ENCODE measurements at places on chromosomes 16 and 17.
A peak's percentile ranks its signal among the peaks of the same experiment; 100 is the strongest.

GRCh38 chr16:20851601-20852000, 45.3 kb downstream of the REXO5 start:
- DNase-seq: peak; percentile 71

- no peak for DNase-seq
Measured at GRCh38 chr17:58092101-58092796, 9.0 kb downstream of the DYNLL2 start.

- no peak for DNase-seq
Measured at GRCh38 chr17:76870377-76870714, 2.1 kb downstream of the MGAT5B start.

- no peak for DNase-seq
Measured at GRCh38 chr16:11792410-11793241, 4.4 kb downstream of the ZC3H7A start.

- DNase-seq: no peak
Measured at GRCh38 chr16:85917959-85918358, 19.0 kb downstream of the IRF8 start.

GRCh38 chr17:77153999-77154586, 13.3 kb downstream of the SEC14L1 start:
- DNase-seq: no peak

- DNase-seq: no peak
Measured at GRCh38 chr17:17758941-17759563, 77.7 kb downstream of the SREBF1 start.

DNA sequence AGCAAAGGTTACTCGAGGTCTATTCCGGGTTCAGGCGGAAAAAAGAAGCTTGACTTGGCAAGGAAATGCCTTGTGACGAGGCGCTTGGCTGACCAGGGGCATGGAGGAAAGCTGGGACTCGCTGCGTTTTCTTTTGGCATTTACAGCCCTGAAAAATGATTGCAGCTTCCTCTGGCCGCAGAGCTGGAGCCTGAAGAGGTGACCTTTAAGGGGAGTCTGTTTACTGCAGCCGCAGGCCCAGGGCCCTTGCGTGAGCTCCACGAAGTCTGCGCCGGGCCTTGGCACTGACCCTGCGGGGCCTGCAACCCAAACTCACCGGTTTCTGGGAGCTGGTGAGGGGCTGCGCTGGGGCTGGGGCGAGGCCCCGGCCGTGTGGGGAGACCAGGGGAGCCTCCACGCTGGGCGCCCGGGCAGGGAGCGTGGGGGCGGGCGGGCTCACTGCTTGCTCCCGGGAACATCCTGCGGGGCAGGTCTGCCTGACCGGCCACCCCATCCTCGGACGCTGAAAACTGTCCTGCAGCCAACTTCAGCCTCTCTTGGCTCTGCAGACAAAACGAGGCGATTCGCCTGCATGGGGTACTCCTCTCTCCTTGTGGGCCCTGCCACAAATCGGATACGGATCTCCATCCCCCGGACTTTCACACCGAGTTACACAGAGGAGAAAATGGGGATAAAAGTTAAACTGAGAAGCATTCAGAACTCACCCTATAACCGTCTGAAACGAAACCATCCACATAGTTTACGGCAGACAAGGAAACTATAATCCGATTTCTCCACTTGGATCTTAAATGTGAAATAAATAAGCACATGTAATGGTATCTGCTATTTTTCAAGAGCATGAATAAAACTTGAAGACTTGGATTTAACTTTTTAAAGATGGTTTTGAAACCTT, 206.3 kb upstream of the FOXF1 start:
- no peak for DNase-seq

DNA sequence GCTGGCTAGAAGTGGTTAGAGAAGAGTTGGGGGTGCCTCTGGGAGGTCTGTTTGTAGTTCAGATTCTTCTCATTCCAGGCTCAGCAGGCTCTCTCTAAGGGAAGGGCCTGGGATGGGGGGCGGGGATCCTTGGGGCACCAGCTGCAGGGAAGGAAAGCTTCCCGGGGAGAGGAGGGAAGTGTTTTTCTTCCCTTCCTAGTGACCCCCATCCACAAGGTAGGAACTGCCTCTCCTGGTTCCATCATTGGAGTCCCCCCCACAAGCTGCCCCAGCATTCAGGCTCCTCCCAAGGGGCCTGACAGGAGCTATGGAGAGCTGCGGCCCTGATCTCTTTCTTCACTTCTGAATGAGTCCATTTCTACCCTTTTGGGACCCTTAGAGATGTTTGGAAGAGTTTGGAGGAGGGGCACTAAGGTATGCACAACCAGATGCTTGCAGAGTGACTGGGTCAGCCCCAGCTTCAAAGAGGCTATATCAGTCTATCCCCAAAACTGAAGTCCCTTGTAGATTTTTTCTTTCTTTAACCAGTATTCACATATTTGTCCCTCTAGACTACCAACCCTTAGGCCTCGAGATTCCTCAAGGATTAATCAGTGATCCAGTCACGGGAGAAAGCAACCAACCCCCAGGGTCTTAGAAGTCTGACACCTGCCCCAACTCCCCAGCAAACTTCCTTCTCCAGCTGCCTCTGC, 13.9 kb upstream of the FZD2 start:
- peak; percentile 99 for DNase-seq

DNA sequence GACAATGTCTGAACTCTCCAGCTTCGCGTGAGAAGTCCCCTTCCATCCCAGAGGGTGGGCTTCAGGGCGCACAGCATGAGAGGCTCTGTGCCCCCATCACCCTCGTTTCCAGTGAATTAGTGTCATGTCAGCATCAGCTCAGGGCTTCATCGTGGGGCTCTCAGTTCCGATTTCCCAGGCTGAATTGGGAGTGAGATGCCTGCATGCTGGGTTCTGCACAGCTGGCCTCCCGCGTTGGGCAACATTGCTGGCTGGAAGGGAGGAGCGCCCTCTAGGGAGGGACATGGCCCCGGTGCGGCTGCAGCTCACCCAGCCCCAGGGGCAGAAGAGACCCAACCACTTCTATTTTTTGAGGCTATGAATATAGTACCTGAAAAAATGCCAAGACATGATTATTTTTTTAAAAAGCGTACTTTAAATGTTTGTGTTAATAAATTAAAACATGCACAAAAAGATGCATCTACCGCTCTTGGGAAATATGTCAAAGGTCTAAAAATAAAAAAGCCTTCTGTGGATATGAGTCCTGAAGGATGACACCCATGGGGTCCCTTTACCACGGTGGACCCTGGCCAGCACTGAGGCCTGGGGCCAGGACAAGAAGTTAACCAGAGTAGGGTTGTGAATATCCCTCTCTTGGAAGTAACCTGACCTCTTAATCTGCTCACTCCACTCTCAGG, 10.5 kb upstream of the ITGAD start:
- DNase-seq: peak; percentile 35

DNA sequence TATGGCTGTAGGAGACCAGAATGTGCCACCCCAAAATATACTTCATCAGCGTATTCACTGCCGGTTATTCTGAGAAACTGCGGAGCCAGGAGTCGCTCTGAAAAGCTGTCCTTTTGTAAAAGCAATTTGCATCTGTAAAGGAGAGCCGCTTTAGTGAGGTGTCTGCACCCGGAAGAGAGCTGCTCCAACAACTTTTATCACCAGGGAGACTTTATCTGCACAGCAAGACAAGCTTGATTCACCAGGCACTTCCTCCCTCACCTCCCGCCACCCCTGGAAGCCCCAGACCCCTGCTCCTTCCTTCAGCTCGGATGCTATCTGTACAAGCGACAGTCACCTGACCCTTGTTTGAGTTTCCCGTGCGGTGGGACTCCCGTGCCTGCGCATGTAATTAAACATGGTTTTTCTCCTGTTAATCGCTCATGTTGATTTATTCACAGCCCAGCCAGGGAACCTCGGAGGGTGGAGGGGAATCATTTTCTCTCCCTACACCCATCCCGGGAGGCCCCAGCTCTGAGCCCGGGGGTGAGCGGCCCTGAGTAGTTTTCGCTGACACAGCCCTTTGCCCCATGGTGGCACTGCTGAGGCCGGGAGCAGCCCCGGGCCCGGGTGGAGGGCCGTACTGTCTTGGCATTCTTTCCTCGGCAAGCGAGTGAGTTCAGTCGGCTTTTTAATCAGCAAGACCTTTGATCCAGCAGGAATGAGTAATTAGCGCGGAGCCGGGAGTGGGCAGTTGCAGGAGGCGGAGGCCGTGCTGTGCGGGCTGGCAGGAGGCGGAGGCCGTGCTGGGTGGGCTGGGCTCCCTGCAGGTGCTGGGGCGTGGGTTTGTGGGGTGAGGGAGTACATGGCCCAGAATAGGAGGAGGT, 222.7 kb upstream of the CIBAR2 start:
- DNase-seq: peak; percentile 40
